RWPE2 (cell line): ENCODE measurements at places on chromosomes 2 and 18.

DNA sequence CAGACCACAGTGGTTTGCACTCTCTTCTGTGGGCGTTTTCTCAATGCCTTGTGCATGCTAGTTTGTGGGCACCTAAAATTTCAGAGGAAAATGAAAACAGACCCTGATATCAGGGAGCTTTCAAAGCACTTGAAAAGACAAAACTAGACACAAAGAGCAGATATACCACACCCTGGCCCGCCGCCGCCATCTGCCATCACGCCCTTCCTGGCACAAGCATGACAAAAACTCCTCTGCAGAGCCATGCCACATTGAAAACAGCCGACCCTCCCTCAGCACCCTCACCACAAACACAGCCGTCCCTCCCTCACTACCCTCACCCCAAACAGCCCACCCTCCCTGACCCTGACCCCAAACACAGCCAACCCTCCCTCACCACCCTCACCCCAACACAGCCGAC, 84.8 kb upstream of the RAB6C start:
- DNase-seq: no peak

DNA sequence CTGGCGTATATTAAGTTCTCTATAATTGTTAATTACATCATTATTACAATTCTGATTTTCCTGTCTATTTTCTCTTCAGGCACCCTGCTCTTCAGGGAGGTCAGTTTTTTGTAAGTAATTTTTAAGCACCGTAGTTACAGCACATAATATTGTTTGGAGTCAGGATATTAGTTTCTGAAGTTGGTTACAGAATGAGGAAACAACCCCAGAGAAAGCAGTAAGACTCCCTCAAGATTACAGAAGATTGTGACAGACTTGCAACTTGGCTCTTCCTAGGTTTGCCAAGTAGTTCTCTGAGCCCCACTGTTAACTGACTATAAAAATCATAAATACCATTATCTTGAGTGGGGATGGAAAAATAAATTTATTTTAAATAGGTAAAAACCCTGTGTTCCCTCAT, 921 bp downstream of the RPE start:
- no peak for DNase-seq

DNA sequence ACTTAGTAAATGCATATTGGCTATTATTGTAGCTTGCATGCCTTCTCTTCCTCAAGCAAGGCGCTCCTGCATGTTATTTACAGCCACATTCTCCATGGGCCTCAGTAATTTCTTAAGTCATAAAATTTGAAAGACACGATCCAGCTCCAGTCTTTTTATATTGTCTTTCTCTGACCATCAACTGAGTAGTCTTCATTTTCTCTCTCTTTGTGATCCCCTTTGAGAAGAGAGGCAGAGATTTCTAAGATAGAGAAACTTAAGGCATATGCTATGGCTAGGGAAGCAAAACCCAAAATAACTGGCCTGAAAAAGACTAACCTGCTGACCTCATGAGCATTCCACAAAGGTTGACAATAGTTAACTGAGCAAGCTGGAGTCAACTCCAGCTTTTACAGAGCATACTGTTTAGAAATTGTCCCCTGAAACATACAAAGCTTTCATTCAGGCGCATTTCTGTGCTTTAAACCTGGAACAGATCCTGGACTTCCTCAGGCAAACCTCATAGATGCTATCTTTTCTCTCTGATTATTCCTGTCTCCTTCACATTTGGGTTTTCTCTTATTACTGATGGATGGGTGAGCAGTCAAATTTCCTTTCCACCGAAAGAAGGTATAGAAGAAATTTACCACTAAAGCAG, 4.6 kb downstream of the DPP4 start:
- no peak for DNase-seq

DNA sequence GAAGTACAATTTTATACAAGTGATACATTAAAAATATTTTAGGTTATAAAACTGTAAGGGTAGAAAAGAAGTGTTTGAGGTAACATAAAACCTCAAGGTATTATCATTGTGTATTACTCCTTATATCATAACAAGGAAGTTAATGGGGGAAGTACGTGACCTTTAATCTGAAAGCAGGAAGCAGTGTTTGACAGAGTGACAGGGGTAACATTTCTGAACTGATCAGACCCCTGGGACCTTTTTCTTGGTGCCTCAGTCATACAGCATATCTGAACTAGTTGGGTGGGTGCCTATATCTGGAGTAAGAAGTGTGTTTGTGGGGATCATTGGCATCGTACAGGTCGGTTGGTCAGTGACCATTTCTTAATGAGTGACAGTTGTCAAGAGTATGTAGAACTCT, 43.0 kb downstream of the MALT1 start:
- DNase-seq: no peak

- no peak for DNase-seq
Measured at GRCh38 chr2:240819858-240820606, at the start of gene KIF1A. Gene KIF1A (minus strand): TSS chr2:240820219. CDS start chr2:240797752, 22,467 bp downstream.

- peak; percentile 24 for DNase-seq
Measured at GRCh38 chr2:217954469-217954868, 48.3 kb downstream of the TNS1 start.

- no peak for DNase-seq
Measured at GRCh38 chr2:60320724-60321123, 232.7 kb downstream of the BCL11A start.

DNA sequence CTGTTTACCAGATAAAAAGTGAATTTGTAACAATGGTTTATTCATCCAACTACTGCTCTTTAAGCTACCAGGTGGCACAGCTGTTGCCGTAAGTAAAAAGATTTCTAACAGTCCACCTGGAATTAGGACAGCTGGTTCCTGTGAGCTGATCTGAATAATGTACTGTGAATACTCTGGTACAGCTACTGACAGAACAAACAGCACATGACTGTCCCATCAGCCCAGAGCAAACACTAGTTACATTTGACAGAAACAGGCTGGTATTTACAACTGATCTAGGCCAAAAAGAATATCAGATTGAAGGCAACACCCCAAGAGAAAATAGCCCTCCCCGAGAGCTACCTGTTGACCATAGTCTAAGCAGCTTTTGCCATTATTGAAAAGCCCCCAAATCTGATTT, 840.4 kb downstream of the CPS1 start:
- no peak for DNase-seq

- no peak for DNase-seq
Measured at GRCh38 chr2:217933617-217933993, 69.2 kb downstream of the TNS1 start.

GRCh38 chr2:16209799-16210198, 269.4 kb downstream of the MYCN start:
- DNase-seq: no peak

DNA sequence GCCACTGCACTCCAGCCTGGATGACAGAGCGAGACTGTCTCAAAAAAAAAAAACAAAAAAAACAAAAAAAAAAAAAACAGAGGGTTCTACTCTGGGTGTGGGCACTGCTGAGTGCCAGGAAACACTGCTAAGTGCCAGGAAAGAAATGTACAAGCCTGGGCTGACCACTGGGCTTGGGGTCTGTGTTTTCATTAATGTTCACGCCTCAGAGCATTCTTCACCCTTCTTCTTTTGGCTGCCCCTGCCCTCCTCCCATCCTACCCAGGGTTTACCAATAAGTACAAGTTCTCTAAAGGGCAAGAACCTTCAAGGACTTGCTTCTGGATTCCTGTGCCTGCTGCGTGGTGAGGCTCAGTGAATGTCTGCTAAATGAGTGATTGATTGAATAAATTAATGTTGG, 49.3 kb upstream of the LRPPRC start:
- no peak for DNase-seq
